Activated CD4-positive, alpha-beta T cell treated with anti-CD3 and anti-CD28 coated beads, Interleukin-2, amount 50 U/mL, for 4 hours (primary cell): ENCODE measurements at places on chromosomes 3 and 15.

GRCh38 chr15:101305820-101306255 lies 10.8 kb upstream of the SNRPA1 start:
- no peak for DNase-seq

DNA sequence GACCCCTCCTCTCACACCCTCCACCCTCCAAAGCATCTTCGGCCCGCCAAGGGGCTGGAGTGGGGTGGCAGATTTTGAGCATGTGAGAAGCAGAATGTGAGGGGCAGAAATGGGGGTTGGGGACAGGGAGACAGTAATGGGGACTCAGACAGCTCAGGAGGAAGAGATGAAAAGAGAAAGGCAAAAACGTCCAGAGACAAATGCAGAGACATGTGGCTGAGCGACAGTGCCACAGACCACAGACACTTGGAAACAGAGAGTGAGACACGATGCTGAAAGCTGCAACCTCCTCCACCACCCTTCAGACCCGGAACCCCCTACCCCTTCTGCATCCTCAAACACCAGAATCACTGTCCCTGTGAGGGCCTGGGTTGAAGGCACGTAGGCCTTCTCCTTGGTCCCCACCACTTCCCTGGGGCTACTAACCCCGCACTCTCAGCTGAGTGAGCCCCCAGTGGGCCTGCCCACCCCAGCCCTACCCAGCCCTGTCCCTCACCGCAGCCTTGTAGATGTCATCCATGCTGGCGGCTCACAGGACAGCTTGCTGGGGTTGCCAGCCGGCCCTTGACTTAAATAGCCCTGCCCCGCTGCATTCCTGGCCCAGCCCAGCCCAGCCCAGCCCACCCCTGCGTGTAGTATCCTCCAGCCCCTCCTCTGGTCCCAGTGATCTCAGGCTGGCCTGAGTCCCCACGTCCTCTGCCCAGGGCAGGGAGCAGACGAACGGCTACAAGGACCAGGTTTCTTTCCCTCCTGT lies at the start of gene TNNC1:
Gene TNNC1, minus strand, starts transcription at position 546 of the 754 bp plus-strand sequence. Its CDS starts 26 bp downstream, at position 520.
- DNase-seq, result no peak

DNA sequence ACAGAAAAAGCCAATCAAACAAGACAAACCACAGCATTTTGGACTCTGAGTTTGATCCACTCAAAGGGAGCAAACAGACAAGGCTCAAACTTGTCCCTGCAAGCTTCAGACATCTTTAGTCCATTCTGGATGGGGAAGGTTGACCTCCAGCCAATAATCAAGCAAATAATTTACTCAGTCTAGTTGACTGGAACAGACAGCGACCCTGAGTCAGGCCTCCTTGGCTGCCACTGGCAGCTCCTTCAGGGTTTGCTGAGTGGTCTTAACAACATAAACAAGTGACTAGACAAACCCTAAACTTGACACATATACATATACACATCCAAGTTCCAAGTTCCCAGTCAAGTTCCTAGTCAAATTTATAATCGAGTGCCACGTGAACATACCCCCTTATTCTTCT lies 313.9 kb downstream of the POLQ start:
- DNase-seq, result no peak

- no peak for DNase-seq
These were observed 47.5 kb downstream of the CFAP92 start for GRCh38 chr3:128946411-128946810.

- DNase-seq, result no peak
These were observed 308.4 kb downstream of the SQOR start for GRCh38 chr15:45943240-45943639.

DNA sequence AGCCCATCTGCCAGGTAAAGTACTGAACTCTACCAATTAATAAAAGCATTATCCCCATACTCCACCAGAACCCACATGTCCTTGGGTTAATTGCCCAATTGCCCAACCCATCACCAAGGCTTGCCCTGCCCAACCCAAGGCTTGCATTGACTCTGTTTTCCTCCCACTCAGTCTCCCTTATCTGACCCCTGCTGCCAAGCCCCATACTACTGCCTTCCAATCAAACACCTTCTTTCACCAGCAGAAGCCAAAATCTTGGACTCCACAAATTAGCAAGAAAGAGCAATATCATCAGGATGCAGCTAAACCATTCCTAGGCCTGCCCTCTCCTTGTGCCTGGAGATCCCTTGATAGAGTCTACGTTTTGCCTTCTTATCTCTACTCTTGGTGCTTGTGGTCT lies 602.9 kb downstream of the NTRK3 start:
- DNase-seq, result no peak
